Renal cortical epithelial cell (primary cell): ENCODE measurements at places on chromosomes 2 and 18.
A peak's percentile ranks its signal among the peaks of the same experiment; 100 is the strongest.

DNA sequence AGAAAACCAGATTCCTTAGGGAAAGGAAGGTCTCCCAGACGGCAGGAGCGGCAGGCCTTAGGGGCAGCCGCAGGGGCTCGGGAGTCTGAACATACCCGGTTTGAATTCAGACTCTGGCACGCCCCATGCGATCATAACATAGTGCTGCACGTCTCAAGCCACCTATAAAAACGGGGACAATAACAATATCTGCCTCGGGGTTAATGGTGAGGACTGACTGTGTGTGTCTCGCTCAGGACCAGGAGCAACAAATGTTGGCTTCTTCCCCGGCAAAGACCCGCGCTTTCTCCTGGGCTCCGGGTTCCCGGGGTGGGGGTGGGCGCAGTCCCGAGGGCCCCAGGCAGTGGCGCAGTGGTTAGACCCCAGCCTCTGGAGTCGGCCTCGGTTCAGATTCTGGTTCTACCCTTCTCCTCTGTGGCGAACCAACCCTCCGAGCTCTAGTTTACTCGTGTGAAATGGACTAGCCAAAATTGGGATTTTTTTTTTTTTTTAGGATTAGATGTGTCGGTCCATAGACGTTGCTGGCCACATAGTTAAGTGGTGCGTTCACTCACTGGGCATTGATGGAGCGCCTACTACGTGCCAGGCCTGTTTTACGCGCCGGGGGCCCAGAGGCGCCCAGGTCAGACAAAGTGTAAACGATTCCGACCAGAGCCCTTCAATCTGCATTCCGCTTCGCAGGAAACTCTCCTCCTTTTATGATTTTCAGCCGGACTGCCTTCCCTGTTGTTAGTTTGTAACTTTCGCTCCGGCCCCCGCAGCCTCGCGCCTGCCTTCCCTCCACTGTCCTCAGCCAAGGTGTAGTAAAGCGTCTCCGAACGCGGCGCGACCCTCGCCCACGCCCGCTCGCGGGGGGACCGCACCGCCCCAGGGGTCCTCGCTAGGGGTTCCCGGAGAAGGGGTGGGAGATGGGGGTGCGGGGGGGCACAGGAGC lies 820 bp upstream of the SH3BP4 start:
- DNase-seq, result no peak

GRCh38 chr2:41042343-41042742 lies 590.5 kb upstream of the SLC8A1 start:
- DNase-seq, result no peak

DNA sequence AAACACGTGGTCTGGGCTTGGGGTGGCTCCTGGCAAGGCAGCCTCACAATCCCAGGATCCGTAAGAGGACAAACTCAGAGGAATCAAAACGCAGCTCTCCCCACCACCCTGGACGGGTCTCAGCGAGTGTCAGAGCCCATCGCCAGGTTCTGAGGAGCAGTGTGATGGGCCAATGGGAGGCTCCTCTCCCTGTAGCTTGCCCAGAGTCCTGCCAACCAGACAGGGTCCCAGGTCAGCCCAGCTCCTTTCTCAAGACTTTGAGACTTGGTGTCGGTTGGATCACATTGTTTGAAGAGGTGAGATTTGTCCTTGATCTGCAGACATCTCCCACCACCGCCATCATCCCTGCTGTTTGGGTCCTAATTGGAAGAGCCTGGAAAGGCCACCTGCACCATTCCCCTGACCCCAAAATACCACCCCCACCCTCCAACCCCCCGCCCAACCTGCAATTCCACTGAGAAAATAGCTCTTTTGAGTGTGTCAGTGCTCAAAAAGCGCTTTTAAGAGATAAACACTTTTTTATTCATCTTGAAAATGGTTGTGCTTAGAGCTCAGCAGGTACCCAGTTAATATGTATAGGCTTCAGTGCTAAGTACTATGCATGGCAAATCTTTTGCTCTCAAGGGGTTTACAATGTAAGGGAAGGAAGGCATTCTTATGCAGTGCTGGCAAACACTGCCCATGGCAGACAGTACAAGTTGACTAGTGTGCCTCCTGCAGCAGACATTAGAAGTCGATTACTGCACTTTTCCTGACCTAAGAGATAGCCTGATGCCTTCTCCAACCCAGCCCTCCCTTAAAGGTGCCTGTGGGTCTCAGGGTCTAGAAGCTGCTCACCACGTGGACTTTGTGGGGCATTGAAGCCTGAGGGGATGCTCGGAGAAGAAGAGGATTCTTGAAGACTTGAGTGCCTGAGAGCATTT lies 50.6 kb downstream of the GLI2 start:
- no peak for DNase-seq

- DNase-seq, result no peak
These were observed 42.1 kb downstream of the DIPK1C start for GRCh38 chr18:74414953-74415515.

- no peak for DNase-seq
These were observed 59.2 kb downstream of the ROCK1 start for GRCh38 chr18:21052385-21052784.

DNA sequence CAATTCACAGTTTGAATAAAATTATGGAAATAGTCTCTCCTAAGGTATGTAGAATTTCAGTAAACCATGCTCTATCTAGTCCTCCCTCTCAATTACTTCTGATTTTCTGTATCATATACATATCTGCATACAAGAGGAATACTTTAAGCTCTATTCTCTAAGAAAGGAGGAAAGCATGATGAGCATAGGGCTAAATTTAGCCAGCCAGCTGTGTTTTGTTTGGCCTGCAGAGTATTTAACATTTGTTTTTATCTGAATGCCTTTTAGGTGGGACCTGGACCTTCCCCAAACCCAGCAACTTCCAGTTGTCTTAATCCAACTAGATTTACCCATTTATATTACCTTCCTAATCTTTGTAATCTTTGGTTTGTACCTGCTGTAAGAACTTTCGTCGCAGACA lies 42.2 kb upstream of the FAM117B start:
- no peak for DNase-seq

DNA sequence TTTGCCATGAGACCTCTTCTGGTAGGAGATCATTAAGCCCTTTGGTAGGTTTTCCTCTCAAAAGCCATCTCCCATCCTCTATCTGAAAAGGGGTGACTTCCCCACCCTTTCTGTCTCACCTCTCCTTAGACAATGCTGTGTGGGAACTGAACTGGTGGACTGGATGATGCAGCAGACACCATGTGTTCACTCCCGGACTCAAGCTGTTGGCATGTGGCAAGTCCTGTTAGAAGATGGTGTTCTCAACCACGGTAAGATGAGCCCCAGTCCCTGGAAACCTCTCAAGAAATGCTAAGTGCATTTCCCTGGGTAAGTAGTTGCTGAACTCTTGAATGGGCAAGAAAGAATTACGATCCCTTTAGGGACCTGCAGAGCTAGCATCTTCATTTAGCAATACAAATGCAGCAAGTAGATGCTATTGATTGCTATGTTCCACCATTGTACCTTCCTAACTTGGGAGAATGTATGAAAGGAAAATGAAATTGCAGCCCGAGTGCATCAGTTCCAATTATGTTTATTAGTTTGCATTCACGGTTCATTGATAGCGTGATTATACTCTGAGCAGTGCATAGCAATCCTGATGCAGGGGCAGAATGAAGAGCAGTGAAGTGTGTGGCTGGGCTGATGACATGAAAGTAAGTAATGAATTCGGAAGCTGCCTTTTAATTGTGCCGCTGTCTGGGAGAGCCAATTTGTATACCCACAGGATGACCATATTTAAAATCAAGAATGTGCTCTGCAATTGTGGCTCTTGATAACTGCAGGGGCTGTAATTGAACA lies 110.0 kb upstream of the MAP3K20 start:
- DNase-seq, result peak; percentile 19

DNA sequence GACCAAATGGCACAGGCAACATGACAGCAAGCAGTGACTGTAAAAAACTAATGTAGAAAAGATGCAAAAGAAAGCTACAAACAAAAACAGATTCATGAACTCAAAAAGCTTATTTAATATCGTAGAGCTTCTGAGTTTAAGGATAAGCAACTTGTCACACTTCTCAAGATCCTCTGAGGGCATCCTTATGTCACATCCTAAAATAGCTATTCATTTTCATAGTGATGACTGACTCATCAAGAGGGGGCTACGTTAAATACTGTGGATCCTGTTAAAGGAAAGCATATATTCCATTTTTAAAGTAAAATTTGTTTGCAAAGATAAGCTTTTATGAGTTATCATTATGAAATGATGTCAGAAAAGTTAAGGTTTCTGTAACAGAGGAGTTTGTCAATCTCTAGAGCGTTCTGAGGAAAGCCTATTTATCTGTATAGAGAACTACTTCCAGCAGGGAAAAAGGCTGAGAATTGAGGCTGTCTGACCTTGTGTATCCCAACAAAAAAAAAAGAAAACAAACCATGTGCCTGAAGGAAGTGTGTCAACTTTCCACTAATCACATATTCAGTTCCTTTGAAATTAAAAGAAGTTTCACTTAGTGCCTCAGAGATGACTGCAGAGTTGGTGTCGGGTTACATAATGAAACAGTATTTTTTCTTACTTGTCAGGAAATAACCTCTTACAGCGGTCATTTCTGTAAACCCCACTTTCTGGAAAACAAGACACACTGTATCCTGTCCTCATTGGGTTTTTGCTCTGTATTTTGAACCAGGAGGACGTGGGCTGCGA lies 115.5 kb downstream of the ESCO1 start:
- peak; percentile 43 for DNase-seq

GRCh38 chr2:58930537-58930936 lies 689.4 kb upstream of the FANCL start:
- no peak for DNase-seq

DNA sequence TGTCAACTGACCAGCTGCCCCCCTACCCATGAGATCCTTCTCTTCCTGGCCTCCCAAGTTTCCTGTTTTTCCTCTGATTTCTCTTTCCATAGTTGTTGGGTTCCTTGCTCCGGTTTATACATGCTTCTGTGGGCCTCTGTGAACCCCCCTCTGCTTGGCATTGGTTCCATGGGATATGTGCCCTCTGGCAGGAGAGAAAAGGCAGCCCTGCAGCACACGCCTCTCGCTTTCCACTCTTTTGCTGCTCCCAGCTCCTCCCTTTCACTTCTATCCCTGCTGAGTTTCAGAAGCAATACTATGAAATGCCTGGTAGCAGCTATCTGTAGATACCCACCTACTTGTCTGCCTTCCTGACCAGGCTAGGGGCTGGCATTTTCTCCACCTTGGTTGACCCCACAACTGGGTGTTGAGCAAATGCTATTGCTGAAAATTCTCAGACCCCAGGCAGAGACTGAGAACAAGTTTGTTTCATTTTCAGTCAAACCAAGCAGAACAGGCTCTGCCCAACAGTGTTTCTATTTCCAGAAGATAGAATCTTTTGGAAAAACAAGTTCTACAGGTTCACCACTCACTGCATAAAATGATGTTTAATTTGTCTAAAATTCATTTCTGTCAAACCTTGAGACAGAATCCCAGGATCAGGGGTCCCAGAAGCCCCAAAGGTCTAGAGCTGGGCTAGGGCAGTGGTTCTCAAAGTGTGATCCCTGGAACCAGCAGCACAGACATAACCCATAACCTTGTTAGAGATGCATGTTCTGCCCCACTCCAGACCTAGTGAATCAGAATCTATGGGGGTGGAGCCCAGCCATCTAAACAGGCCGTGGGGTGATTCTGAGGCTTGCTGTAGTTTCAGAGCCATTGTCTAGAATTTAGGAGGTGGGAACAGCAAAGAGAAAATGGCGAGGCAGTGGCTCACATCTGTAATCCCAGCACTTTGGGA lies 13.4 kb downstream of the CAPG start:
- no peak for DNase-seq
